ENCODE measurements at places on chromosomes 2 and 18.

DNA sequence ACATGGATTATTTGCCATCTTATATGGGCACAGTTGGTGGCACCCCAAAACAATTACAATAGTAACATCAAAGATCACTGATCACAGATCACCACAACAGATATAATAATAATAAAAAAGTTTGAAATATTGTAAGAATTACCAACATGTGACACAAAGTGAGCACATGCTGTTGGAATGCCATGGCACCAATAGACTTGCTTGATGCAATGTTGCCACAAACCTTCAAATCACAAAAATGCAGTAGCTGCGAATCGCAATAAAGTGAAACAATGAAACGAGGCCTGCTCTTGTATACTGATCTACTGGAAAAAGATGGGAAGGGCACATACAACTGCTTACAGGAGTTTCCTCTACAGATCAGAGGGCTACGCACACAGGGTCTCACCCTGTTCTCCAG, 32.2 kb upstream of the AMMECR1L start:
- DNase-seq = no peak

DNA sequence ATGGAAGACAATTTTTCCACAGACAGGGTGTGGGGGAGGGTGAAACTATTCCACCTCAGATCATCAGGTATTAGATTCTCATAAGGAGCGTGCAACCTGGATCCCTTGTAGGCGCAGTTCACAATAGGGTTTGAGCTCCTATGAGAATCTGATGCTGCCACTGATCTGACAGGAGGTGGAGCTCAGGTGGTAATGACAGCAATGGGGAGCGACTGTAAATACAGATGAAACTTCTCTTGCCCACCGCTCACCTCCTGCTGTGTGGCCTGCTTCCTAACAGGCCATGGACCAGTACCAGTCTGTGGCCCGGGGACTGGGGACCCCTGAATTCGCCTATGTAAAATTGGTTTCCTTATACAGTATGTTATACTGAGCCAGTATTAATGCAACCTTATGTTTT, 27.3 kb upstream of the E2F6 start:
- DNase-seq = no peak

DNA sequence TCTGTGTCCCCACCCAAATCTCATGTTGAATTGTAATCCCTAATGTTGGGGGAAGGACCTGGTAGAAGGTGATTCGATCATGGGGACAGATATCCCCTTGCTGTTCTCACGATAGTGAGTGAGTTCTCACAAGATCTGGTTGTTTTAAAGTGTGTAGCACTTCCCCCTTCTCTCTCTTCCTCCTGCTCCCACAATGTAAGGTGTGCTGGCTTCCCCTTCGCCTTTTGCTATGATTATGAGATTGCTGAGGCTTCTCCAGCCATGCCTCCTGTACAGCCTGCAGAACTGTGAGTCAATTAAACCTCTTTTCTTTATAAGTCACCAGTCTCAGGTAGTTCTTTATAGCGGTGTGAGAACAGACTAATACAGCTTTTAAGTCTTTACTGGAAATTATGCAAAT, 193.3 kb upstream of the RBBP8 start:
- no peak for DNase-seq

- DNase-seq = no peak
These were observed 873.8 kb upstream of the GCFC2 start for GRCh38 chr2:76584474-76584873.

- no peak for DNase-seq
These were observed 331.7 kb downstream of the GBX2 start for GRCh38 chr2:235836491-235836911.

DNA sequence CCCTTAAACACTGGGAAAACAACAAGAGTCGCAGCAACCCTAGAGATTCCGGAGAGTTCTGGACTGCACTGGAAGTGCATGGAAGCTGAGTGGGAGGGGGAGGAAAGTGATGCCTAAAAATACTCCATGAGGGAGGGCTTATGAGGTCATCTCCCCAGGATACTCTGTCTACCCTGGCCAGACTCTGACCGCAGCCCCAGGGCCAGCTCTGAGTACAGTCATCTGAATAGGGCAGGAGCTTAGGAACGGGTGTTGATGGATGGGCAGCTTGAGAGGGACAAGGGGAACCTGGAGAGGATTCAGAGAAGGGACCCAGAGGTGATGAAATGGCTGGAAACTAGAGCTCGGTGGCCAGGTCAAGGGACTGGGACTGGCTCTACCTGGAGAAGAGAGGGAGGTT, 79.3 kb upstream of the IGFBP5 start:
- no peak for DNase-seq

DNA sequence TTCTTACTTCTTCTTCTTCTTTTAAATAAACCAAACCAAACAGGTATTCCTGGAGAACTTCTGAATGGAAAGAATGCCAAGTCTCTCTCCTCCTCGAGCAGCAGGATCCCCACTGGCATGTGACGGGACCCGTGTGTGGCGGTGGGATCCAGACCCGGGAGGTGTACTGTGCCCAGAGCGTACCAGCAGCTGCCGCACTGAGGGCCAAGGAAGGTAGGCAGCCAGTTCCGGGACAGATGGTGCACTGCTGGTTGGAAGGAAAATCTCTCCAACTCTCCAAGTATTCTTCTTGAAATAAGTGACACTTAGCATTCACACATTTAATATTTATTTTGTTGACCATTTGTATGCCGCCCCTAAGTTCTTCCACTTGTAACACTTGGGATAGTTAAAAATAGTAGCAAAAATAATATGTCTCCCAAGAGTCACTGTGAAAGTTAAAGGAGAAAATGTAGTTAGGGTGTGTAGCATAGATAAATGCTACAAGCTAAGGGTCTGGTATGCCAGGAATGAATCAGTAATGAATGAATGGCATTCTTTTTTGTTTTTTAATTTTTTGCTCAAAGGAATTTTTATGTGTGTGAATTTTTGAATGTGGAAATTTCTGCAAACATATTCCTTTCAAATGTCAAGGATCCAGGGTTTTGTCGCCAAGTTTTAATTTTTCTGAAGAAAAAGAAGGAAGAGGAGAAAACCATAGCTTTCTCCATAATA, 349.9 kb downstream of the THSD7B start:
- DNase-seq = no peak

- no peak for DNase-seq
These were observed 158.4 kb downstream of the FMNL2 start for GRCh38 chr2:152493417-152493816.

GRCh38 chr2:234968631-234969305, 17.0 kb downstream of the SH3BP4 start:
- no peak for DNase-seq

DNA sequence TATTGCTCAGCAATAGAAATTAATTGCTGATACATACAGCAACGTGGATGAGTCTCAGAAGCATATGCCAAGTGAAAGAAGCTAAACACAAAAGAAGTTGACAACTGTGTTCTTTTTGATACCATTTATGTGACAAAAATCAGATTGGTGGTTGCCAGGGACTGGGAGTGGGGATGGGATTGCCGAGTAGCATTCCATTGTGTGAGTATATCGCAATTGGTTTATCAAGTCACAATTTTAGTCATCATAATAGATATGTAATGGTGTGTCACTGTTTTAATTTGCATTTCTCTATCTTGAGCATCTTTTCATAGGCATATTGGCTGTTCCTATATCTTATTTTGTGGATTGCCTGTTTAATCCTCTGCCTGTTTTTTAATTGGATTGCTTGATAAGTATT, 20.9 kb downstream of the STRADB start:
- DNase-seq = no peak

- no peak for DNase-seq
These were observed 54.6 kb upstream of the BCL2L11 start for GRCh38 chr2:111066062-111066593.

- no peak for DNase-seq
These were observed 48.0 kb downstream of the NAT8 start for GRCh38 chr2:73594251-73594650.
